Aorta (tissue), 5 donors: ENCODE measurements at places on chromosomes 7 and 10.

- no peak for DNase-seq
Measured at GRCh38 chr7:29326864-29327263, 132.3 kb downstream of the CHN2 start.

DNA sequence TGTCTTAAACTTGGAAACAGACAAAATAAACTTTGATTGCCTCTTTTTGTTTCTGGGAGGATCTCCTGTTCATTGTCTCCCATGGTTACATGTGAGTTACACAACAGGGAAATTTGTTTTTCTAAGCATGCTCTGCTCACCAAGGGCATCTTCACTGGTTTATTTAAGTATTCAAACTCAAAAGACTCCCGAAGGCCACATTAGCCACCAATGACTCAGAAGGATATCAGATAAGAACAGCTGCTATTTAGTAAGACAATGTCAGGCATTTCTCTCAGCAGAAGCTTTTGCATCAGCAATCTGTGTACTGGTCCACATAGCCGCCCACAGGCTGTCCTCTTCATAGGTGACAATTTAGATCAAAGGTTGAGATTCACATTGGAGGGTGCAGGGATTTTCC lies 19.3 kb downstream of the OR6B1 start:
- no peak for DNase-seq

- DNase-seq, result no peak
Measured at GRCh38 chr7:125445836-125446235, 516.2 kb upstream of the POT1 start.

DNA sequence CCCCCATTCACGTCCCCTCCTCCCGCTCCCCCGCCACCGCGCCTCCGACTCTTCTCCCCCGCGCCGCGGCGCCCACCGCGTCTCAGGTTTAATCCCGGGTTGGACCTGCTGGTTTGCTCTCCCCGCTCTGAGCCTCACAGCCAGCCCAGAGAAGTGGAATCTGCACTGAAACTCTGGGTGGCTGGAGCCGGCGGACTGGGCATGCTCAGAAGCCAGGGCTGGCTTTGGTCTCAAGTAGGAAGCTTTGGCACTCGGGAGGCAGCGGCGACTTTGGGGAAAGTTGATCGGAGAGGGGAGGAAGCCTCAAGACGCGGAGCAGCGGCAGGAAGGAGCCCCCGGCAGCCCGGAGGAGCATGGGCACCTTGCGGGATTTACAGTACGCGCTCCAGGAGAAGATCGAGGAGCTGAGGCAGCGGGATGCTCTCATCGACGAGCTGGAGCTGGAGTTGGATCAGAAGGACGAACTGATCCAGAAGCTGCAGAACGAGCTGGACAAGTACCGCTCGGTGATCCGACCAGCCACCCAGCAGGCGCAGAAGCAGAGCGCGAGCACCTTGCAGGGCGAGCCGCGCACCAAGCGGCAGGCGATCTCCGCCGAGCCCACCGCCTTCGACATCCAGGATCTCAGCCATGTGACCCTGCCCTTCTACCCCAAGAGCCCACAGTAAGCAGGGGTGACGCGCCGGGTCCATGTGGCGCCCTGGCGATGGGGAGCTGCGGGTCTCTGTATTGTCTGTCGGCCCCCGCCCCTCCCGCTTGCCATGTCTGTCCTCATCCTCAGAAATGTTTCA lies at the start of gene PRKG1:
Gene PRKG1, plus strand, starts transcription at position 250 of the 791 bp plus-strand sequence.
- DNase-seq, result peak; percentile 90

- DNase-seq, result peak; percentile 42
Measured at GRCh38 chr7:102469972-102470825, 5.4 kb downstream of the LRWD1 start.

DNA sequence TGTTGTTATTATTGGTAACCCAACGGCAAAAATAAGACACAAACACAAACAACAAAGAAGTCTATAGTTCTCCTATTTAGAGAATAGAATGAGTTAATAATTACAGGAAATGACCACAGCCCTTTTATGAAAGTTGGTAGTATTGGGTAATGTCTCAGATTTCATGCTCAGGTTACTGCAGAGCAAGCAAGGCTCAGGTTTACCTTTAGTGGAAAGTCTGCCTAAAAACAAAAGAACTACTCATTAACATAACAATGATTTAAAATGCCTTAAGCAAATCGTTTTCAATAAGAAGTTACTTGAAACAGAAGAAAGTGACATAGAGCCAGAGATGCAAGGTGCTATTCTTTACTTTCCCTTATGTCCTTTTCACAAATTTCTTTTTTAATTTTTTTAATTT lies 441.2 kb downstream of the PLXDC2 start:
- DNase-seq, result no peak

DNA sequence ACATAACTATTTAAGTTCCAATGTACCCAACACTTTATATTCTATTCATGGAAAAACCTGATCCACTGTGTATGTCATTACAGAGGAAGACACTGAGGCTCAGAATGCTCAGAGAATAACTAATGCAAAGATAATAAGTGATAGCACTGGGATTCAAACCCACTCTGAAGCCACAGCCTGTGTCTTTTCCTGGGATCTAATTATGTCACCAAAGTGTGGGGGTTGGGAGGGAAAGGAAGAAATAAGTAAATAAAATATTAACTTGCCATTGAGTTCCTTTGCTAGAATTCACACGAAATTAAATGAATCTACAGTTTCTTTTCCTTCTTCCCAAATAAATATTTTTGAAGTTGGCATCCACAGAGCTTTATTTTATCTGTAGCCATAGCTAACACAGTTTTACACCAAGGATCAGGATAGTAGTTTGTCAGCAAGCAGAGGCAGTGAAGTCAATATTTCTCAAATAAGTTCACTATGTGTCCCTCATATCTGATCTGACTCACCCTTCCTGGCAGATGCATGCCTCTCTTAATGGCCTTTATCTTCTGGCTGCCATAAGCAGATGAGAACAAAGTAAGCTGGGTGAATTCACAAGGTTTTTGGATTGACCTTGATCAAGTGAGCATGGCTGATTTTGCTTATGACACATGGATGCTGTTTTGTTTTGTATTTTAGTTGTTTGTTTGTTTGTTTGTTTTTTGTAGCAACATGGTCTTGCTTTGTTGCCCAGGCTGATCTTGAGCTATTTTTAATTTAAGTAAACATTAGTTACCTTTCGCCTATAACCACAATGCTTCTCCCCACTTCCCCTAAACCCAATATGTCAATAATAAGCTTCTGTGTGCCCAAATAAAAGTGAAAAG lies 6.3 kb downstream of the RAPGEF5 start:
- DNase-seq, result no peak

GRCh38 chr7:20470726-20471125 lies 140.0 kb downstream of the ITGB8 start:
- DNase-seq, result no peak

- DNase-seq, result no peak
Measured at GRCh38 chr7:26616235-26616634, 248.2 kb downstream of the SKAP2 start.

DNA sequence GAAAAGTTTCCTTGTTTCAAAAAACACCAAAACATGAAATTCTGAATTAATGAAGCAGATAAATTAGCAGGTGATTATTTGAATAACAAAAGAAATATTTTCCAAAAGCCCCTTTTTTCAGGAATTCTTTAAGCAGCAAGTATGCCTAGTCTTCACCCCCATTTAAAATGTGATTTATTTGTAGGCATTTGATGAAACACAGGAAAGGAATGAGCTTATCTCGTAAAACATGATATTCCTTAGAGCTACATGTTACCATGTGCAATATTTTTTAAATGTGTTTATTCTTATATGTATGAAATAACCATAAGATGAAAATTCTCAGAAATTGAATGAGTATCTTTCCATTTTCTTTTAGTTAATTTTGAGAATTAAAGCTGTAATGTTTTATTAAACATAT lies 106.1 kb downstream of the CHN2 start:
- DNase-seq, result no peak

DNA sequence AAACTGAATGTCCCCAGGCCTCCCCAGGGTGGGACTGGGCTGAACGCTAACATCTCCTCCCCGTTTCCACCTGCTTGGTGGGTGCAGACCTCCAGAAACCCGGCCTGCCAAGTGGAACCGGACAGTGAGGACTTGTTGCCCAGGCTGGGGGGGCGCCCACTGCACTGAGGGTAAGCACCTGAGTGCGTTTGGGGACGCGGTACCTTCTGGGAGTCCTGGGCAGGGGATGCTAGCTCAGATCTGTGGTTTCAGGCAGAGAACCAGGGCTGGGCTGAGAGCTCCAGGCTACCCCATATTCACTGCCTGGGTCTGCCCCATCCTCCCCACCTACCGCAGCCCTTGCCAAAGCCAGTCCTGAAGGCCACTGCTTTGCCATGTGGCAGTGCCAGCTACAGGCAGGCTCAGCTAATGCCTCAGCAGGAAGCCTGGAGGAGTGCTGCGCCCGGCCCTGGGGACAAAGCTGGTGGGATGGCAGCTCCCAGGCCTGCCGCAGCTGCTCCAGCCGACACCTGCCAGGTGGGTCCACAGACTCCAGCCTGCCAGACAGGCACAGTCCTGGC lies 3.5 kb upstream of the ZNF467 start:
- peak; percentile 77 for DNase-seq

DNA sequence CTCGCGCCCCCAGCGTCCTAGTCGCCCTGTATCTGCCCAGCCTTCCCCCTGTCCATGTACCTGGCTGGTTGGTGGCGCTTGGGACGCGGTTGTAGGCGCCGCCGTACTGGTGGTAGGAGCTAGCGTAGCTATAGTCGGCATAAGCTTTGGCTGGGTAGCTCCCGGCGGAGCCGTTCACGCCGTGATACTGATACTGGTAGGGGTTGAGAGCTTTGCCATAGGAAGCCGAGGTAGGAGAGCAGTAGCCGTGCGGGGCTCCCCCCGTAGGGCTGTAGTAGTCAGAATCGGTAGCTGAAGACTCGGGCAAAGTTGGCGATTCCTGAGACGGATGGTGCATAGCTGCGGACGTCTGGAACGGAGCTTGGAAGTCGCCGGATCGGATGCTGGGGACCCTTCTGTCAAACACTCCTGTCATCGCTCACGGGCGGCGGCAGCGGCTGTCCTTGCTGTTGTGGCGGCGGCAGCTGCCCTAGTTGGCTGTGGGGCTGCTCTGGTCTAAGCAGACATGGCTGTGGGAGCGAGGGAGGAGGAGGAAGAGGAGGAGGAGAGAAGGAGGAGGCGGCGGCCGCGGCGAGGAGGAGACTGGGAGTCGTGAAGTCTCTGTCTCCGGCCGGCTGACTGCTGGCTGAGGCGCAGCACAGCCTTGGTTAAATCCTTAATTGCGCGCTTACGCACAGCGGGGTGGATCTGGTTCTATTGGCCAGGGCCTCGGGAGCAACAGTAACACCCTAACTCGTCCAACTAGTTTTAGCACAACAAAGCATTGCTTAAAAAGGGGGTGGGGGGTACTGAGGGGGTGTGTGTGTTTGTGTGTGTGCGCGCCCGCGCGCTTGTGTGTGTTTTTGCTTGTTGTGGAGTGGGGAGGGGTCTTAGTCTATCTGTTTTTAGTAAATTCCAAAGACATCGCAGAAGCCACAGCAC lies at the start of gene DLX5:
Gene DLX5, minus strand, starts transcription at position 623 of the 921 bp plus-strand sequence. Its CDS starts 208 bp downstream, at position 415.
- DNase-seq, result peak; percentile 79
